Central memory CD4-positive, alpha-beta T cell (primary cell): ENCODE measurements at places on chromosomes 11 and 22.

GRCh38 chr22:35102663-35103062 is 36.7 kb downstream of the ISX start:
- no peak for DNase-seq

- DNase-seq = peak; percentile 50
Measured at GRCh38 chr22:46070803-46071450, 79.4 kb upstream of the PPARA start.

GRCh38 chr11:47587723-47588326 is 1.3 kb downstream of the FAM180B start:
- DNase-seq = no peak

DNA sequence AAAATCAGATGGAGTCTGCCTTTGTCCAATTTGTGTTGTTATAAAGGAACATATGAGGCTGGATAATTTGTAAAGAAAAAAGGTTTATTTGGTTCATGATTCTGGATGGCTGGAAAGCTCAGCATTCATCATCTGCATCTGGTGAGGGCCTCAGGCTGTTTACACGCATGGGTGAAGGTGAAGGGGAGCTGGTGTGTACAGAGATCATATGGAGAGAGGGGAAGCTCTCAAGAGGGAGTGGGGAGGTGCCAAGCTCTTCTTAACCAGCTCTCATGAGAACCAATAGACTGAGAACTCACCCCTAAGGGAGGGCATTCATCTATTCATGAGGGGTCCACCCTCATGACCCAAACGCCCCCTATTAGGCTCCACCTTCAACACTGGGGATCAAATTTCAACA is 40.0 kb downstream of the NEU3 start:
- no peak for DNase-seq

- peak; percentile 21 for DNase-seq
Measured at GRCh38 chr22:22342697-22343580, 98.4 kb downstream of the VPREB1 start.

GRCh38 chr22:32905400-32905799 is 103.9 kb downstream of the TIMP3 start:
- no peak for DNase-seq

- no peak for DNase-seq
Measured at GRCh38 chr11:67352546-67353316, 615 bp downstream of the POLD4 start.

DNA sequence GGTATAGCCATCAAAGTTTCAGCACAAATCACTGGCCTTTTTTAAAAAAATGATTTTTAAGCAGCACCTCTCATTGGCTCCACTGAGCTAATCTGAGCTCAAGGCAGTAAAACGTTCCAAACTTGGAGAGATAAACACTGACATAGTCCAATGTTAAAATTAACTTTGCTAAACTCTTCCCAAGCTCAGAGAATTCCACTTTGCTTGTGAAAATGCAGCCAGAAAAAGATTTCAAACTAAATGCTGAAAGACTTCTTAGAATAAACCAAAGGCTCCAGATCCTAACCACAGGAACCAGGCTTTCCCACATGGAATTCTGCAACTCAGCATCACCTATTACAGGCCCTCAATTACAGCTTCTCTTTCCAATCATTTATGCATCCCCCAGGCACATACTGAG is 84.7 kb upstream of the GDPD4 start:
- DNase-seq = no peak

DNA sequence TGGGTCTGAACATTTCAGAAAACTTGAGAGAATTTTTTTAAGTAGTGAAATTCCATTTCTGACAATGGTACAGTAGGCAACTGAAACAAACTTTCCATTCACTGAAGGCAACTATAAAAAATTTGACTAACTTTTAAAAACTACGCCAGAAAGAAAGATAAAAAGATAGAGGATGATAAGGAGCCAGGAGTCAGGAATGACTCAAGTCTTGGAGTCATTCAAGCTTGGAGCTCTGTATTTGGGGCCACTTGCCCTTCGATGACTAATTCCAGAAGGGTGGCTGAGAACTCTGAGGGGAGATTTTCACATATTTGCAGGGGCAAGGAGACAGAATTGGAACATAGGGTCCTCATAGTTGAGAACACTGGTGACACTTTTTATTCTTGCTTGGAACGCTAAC is 1083.2 kb upstream of the CNTN5 start:
- DNase-seq = no peak

GRCh38 chr11:102448869-102449224 is 3.7 kb downstream of the TMEM123 start:
- no peak for DNase-seq

DNA sequence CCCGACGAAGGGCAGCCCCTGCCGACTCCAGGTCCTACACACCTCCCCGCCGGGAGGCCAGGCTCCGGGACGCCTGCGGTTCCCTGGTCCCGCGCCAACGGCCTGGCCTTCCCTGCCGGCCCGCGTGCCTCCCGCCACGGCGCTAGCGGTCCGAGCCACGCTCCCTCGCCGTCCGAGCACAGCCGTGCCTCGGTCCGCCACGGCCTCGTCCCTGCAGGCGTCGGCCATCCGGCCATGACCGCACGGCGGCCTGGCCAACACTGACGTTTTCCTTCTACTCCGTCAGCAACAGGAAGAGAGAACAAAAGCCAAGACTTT is 532 bp downstream of the EIF4G2 start:
- DNase-seq = no peak

DNA sequence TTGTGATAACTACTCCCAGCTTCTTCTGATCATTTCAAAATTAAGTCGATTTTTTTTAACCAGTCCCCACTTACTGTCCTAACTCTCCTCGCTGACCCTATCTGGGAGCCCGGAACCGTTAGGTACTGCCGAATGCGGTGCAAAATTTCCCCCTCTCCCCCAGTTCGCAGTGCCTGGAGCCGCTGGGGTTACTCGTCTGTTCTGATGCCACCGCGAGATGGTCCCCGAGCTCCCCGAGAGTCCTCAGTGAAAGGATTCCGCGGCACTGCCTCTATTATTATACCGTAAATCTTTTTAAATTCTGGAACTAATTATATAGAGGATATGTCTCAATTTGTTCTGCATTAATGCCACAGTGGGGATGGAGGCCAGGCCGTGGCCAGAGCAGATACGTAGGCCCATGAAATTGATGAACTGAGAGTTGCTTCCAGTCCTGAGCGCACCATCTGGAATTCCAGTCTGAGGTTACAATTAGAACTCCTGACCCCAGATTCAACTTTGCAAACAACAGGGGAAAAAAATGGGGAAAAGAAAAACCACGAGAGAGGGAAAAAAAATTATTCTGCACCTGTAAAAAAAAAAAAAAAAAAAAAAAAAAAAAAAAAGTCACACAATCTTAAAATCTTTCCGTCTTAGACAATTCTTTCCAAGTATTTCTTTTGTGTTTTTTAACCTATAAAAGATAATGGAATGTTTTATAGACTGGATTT is 4.3 kb upstream of the WT1 start:
- DNase-seq = no peak

DNA sequence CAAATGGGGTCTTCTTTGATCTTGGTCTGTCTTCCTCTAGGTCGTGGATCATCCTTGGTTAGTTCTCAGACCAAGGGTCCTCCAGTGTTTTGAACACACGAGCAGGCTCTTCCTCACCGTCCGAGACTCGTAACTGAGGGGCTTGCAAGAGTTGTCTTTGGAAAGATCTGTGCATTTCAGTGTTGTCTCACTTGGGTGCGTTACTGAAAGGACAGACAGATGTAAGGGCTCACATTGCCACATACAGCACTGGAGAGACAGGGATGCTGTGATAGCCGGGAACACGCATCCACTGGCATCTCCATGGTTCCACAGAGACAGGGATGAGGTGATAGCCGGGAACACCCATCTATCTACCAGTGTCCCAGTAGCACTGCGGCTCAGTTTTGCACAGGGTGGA is 15.7 kb downstream of the GLB1L2 start:
- no peak for DNase-seq

DNA sequence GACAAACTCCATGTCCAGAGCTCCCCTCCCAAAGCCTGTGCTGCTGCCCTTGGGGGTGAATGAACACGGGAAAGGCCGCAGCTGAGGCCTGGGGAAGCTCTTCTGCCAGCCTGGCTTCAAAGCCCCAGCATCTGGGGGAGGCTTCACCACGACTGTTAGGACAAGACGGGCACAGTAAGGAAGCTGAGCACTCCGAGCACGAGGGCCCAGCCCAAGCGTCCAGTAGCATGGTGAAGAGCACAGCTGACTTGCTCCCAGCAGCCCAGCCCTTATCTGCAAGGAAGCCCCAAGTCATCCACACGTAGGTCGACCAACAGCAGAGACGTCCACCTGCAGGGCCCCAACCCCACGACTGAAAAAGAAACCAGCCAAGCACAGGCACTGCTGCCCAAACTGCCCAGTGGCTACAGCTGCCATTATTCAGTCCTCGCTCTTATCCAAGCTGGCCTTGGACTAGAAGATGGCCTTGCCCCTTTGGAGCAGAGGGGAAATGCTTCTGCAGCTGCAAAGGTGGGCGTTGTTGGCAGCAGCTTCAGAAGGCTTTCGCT is 62.5 kb downstream of the SHANK2 start:
- DNase-seq = no peak
